Stomach (tissue), 19 donors: ENCODE measurements at places on chromosomes 4 and X. TPM values are rescaled to one million over a fixed set of nuclear protein-coding genes. Genes with fewer than 3 reads are reported as not detected.

Gene IL1RAPL2
- not detected for total RNA-seq

Gene FAM47A
- total RNA-seq: not detected

Gene CAMK2D
- total RNA-seq: 57.8 TPM

Gene COX7B2
- total RNA-seq: not detected

GRCh38 chr4:65623506-65623905 lies 46.8 kb downstream of the EPHA5 start:
- no peak for DNase-seq

- DNase-seq: no peak
Measured at GRCh38 chrX:153519569-153520286, 2.3 kb downstream of the ATP2B3 start.

- no peak for DNase-seq
Measured at GRCh38 chr4:123255971-123256370, 140.6 kb upstream of the SPRY1 start.

GRCh38 chr4:14867847-14868246 lies 134.4 kb upstream of the CPEB2 start:
- no peak for DNase-seq

DNA sequence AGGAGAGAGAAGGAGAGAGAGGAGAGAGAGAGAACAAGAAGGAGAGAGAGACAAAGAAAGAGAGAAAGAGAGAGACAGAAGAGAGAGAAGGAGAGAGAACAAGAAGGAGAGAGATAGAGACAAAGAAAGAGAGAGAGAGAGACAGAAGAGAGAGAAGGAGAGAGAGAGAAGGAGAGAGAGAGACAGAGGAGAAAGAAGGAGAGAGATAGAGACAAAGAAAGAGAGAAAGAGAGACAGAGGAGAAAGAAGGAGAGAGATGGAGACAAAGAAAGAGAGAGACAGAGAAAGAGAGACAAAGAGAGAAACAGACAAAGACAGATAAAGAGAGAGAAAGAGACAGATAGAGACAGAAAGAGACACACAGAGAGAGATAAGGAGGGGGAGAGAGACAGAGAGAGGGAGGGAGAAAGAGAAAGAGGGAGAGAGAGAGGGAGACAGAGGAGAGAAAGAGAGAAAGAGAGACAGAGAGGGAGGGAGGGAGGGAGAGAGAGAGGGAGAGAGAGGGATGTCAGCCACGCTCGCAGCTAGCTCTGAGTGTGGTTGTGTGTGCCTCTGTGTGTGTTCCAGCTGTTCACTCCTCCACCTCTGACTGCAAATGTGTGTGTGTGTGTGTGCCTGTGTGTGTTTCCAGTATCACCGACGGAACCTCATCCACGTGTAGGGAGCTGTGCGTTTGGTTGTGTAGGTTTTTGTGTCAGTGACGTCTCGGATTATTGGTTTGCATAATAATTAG lies 105.8 kb downstream of the CRLF2 start:
- DNase-seq: no peak

GRCh38 chr4:2462218-2462991 lies 6.5 kb upstream of the RNF4 start:
- peak; percentile 93 for DNase-seq

GRCh38 chr4:86596807-86597206 lies 2.7 kb downstream of the PTPN13 start:
- DNase-seq: no peak

DNA sequence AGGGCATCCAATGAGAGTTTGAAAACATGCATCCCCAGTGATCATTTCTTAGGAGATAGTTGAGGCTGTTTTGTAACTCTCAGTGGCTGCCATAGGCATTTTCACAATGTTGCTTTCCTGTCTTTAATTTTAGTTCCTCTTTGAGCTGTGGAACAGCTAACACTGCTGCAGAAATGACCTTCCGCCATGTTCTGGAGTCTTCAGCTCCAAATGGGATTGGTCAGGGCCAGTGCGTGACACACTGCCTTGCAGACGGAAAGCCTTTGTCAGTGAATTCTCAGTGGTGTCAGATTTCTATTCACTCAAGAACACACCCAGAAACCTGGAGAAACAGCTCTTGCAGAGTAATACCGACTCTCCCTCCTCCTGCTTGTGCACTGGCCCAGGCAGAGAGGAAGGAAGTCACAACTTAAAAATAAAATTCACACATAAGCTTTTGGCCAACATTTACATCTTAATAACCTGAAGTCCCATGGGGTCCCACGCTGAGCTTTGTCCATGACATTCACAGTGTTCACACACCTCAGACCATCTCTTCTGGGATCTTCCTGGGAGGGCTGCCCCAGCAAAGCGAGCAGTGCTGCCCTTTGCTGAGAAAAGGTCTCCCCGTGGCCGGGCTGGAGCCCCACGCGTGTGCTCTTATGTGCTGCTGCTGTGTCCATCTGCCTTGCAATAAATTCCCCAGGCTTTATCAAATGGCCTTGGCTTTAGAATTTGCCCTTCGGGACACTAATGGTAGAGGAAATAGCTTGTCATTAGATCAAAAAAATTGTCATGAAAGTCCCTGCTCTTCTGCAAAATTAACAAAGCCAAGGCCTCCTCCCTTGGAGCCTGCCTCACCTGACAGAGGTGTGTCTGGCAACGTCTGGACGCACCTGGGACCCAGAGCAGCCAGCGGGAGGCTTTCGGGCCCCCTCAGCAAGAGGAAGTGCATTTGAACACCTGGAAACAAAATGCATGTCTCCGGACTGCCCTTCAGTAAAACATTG lies 126.8 kb downstream of the IRF2 start:
- DNase-seq: peak; percentile 80

DNA sequence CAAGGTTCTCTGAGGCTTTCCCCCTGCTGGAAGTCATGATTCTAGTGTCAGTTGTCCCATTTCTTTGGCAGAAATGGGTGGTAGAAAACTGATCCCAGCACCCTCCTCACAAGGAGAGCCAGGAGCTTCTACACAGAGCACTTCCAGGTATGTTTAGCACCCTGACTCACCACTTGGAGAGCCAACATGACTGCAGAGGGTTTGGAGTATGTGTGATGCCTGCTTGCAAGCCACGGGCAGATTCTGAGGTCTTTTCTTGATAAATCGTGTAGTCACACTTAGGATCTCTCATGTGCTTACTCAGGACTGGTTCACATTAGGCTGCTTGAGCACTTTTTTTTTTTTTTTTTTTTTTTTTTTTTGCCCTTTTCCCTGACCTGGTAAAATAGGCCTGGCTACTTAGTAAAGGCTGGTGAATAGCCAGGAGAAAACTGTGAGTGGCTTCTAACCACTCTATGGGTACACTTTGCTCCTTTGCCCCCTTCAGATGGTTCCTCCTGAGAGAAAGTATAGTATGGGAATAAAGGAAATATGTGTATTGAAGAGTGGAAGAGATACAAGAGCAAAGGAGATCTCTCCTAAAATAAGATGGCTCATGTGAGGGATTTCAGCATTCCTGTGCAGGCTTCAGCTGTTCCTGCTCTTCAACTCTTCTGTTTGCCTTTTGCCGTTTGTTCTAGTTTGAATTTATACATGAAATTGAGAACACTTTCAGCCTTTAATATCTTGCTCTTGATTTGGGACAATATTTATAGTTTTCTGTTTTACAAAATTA lies 103.6 kb downstream of the EMCN start:
- no peak for DNase-seq

DNA sequence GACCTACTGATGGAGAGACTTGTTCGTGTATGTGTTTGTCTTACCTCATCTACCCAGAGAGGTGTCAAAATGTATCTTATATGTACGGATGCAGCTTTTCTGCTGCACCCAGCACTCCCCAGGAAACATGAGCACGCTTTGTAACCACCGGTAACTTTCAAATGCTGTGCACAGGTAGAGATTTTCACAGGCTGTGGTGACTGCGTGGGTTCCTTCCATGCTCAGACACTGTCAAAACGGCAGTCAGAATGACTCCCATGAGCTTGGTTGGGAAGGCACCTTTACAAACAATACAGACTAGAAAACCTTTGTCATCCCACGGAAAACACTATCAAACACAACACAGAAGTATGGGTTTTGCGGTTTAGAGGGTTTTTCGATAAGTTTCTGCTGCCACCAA lies 28.2 kb downstream of the F11 start:
- DNase-seq: no peak

GRCh38 chrX:46575586-46575985 lies 2.0 kb downstream of the CHST7 start:
- no peak for DNase-seq

DNA sequence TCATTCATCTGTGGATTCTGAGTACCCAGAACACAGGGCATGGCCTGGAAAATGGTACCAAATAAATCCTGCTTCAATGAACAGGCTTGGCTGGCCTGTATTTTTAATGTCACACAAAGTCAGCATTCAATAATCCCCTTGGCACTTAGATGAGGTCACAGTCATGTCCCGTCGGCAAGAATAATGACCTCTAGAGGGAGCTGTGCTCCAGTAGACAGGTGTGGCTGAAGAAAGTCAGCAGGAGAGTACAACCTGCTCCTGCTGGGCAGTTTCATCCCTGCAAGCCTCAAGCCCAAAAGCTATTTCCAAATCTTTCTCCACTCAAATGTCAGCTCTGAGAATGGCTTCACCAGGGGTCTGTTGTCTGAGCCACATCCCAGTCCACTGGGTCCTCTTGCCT lies 404.0 kb upstream of the F9 start:
- peak; percentile 68 for DNase-seq

GRCh38 chr4:152628128-152628527 lies 51.7 kb downstream of the TMEM154 start:
- DNase-seq: no peak

DNA sequence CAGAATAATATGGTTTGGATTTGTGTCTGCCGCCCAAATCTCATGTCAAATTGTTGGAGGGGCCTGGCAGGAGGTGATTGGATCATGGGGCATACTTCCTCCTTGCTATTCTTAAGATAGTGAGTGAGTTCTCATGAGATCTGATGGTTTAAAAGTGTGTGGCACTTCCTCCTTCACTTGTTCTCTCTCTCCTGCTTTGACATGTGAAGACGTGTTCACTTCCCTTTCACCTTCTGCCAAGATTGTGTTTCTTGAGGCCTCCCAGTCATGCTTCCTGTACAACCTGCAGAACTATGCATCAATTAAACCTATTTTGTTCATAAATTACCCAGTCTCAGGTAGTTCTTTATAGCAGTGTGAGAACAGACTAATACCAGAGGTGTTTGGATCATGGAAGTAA lies 325.7 kb upstream of the GIMD1 start:
- DNase-seq: no peak
